ENCODE measurements at places on chromosomes 2 and 18.
A peak's percentile ranks its signal among the peaks of the same experiment; 100 is the strongest.

- DNase-seq, result no peak
These were observed 134.6 kb upstream of the KLHL29 start for GRCh38 chr2:23250371-23250770.

GRCh38 chr2:241729868-241730267 lies 4.6 kb upstream of the D2HGDH start:
- no peak for DNase-seq

GRCh38 chr18:11995445-11996189 lies 14.3 kb downstream of the IMPA2 start:
- DNase-seq, result peak; percentile 63

- no peak for DNase-seq
These were observed 19.6 kb downstream of the AQP12A start for GRCh38 chr2:240711296-240711695.

GRCh38 chr2:103144837-103145236 lies 383.0 kb downstream of the TMEM182 start:
- DNase-seq, result no peak

DNA sequence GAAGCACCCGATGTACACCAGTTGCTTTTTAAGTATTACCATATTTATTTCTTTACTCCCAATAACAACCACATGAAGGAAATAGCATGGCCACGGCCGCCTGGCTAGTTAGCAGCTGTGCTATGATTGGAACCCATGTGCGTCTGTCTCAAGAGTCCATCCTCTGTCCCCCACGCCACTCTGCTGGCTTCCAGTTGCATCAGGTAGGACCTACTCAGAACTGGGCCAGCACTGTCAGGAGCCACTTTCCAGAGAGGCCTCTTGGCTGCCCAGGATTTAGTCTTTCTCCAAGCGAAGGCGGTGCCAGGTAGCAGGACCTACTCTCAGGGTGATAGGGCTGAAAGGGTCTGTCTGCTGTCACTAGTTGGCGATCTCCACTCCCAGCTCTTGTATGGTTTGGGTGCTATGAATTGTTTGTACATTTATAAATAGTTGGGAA lies 22.1 kb downstream of the ASB18 start:
- no peak for DNase-seq

- DNase-seq, result no peak
These were observed 398.8 kb upstream of the TRIB2 start for GRCh38 chr2:12317814-12318426.

DNA sequence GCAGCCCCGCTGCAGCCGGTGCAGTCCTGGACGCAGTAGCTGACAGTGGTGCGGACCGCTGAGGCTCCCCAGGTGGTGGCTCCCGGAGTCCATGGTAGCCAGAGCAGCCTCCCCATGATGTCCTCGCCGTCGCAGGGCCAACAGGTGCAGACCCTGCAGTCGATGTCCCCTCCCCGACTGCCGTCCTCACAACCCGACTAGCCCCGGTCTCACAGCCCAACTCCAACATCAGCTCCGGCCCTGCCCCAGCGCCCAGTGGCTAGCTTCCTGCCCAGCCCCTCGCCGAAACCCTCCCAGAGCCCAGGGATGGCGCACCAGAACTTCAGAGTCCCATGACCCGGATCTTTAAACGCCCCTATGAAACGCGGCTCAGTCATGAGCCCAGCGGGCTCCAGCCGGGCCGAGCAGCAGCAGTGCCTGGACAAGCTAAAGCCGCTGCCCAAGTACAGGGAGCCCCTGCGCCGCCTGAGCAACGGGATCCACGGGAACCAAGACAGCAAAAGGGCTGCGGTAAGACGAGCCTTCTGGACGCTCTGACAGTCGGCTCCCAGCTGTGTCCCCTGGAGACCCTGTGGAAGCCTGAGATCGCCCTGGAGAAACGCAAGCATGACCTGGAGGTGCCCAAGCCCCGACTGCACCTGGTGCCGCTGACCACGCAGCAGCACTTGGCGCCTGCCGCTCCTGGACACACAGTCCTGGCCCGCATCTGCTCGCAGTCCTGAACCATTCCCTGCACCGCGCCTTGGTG lies 53.8 kb upstream of the TUBA3E start:
- peak; percentile 65 for DNase-seq

- no peak for DNase-seq
These were observed 211.6 kb downstream of the MGAT5 start for GRCh38 chr2:134465228-134466105.

DNA sequence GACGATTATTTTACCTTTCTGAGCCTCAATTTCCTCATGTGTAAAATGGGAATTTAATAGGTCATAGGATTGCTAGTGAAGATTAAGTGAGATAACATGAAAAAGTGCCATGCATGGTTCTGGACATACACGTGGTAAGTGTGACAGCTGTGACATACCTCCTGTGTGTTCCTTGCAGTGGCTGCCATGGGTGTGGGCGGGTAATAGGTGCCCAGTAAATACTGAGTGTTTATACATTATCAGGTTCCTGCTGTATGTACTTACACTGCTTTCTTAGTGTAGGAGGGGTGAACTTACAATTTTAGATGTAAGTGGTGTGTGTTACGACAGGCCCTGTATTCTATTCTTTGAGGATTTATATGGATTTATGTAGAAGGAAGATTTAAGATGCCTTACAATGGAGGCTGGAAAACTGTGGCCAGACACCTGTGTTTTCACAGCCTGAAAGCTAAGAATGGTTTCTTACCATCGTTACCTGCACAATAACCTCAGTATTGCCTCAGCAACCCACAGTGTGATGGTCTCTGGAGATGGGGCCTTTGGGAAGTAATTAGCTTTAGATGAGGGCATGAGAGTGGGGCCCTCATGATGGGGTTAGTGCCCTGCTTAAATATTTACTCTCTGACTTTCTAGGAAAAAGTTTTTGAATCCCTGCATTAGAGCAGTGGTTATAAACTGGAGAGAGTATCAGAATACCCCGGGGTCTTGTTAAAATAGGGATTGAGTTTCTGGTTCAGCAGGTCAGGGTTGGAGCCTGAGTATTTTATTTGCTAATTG lies 78.1 kb downstream of the ASAP2 start:
- DNase-seq, result no peak

- no peak for DNase-seq
These were observed 36.0 kb upstream of the YPEL5 start for GRCh38 chr2:30110773-30111172.

- DNase-seq, result no peak
These were observed 1.5 kb upstream of the GPBAR1 start for GRCh38 chr2:218259099-218259961.

- no peak for DNase-seq
These were observed 88.3 kb upstream of the KCNH7 start for GRCh38 chr2:162926907-162927306.

GRCh38 chr2:127674241-127675209 lies 805 bp downstream of the LIMS2 start:
- DNase-seq, result peak; percentile 57

GRCh38 chr2:230784795-230785194 lies 72.2 kb downstream of the CAB39 start:
- no peak for DNase-seq

GRCh38 chr18:22311301-22311700 lies 106.4 kb downstream of the CTAGE1 start:
- DNase-seq, result no peak

GRCh38 chr18:58225101-58225500 lies 181.1 kb downstream of the NEDD4L start:
- no peak for DNase-seq

Data from retina (tissue), 1 donor.